Sigmoid colon (tissue), 7 donors: ENCODE measurements at places on chromosomes 16 and 17.

GRCh38 chr16:48810803-48811453, 200.9 kb upstream of the N4BP1 start:
- DNase-seq, result no peak

DNA sequence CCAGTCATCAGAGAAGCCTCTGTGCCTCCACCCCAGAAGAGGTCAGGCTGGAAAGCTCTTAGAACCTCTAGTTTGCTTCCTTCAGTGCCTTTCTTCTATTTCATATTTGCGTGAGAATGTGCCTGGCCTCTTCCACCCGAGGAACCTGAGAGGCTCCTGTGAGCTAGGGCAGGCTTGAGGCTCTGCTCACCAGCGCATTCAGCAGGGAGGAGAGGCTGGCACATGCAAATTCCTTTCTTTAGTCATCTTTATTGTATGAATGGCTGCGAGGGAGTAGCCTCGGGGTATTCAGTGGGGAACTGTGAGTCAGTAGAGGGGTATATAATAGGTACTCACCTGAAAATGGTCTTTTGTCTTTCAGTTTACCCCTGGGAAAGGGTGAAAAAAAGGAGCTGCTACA, 268.3 kb downstream of the ABCC12 start:
- no peak for DNase-seq

DNA sequence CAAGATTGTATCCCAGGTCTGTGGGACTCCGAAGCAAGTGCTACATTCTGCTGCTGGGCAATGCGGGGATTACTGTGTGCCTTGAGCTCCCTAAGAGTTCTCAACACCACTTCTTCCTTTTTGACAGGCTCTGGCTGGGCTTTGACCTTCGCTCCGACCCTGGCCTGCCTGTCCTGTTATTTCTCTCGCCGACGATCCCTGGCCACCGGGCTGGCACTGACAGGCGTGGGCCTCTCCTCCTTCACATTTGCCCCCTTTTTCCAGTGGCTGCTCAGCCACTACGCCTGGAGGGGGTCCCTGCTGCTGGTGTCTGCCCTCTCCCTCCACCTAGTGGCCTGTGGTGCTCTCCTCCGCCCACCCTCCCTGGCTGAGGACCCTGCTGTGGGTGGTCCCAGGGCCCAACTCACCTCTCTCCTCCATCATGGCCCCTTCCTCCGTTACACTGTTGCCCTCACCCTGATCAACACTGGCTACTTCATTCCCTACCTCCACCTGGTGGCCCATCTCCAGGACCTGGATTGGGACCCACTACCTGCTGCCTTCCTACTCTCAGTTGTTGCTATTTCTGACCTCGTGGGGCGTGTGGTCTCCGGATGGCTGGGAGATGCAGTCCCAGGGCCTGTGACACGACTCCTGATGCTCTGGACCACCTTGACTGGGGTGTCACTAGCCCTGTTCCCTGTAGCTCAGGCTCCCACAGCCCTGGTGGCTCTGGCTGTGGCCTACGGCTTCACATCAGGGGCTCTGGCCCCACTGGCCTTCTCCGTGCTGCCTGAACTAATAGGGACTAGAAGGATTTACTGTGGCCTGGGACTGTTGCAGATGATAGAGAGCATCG, 2.4 kb downstream of the SLC16A13 start:
- DNase-seq, result no peak

- DNase-seq, result no peak
These were observed 6.7 kb downstream of the BAHCC1 start for GRCh38 chr17:81401723-81402529.

DNA sequence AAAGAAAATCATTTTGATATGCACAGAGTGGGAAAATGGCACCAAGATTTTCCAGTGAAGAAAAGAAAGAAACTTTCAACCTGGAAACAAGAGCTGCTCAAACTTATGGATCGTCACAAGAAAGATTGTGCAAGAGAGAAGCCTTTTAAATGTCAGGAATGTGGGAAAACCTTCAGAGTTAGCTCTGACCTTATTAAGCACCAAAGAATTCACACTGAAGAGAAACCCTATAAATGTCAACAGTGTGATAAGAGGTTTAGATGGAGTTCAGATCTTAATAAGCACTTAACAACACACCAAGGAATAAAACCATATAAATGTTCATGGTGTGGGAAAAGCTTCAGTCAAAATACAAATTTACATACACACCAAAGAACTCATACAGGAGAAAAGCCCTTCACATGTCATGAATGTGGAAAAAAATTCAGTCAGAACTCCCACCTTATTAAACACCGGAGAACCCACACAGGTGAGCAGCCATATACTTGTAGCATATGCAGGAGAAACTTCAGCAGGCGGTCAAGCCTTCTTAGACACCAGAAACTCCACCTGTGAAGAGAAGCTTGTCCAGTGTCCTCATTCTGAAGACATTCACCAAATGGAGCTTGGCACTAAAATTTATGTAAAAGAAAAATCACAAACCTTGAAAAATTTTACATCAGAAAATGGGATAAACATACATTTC, 12.2 kb downstream of the ZNF75A start:
- DNase-seq, result no peak

DNA sequence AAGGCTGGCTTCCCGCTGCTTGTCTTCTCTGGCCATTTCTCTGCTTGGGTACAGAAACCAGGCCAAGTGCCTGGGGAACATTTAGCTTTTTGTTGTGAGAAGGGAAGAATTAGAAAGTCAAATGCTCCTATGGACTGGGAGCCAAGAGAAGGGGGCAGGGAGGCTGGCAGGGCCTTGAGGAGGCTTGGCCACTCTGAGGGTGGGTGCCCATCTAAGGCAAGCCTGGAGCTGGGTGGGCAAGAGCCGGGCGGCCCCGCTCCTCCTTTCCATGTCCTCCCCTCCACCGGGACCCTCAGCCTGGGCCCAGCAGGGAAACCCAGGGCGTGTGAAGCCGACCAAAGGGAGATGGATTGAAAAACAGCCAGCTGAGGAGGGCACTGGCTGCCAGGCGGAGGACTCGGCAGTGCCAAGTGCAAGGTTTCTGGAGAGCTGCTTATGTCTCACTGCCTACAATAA, 69.4 kb downstream of the NTN1 start:
- DNase-seq, result peak; percentile 70

GRCh38 chr16:86229866-86230656, 280.3 kb upstream of the FOXF1 start:
- DNase-seq, result peak; percentile 39
